ENCODE measurements at places on chromosomes 2 and 18.

- no peak for DNase-seq
Measured at GRCh38 chr2:190563646-190564045, 29.1 kb upstream of the NEMP2 start.

DNA sequence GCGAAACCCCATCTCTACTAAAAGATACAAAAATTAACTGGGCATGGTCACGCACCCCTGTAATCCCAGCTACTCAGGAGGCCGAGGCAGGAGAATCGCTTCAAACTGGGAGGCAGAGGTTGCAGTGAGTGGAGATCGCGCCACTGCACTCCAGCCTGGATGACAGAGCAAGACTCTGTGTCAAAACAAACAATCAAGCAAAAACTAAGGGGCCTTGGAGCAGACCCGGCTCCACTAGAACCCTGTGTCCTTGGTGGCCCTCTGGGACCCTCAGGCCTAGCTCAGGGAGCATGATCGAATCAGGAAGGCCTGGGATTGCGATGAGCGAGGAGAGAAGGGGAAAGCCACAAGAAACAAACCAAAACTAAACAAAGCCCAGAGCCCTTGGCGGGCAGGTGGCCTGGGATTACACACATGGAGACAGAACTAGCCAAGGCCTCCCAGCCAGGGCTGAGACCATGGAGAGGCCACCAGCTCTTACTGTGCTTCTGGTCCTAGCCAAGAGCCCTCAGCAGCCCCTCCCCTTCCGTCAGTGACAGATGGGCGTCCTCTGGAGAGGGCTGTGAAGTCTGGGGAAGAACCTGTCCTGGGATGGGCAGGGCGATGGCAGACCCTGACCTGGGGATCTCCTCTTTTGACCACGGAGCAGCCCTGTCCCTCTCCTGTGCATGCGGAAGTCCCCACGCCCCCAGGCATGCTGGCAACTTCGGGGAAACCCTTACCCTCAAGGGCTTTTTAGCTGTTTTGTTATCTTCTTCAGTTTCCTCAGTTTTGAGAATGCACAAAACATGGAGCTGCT is 27.4 kb upstream of the CATIP start:
- DNase-seq, result no peak

GRCh38 chr2:41413813-41414485 is 633.9 kb upstream of the PKDCC start:
- no peak for DNase-seq

- no peak for DNase-seq
Measured at GRCh38 chr18:13267431-13267873, 48.9 kb downstream of the LDLRAD4 start.

- peak; percentile 14 for DNase-seq
Measured at GRCh38 chr18:69383186-69383585, 17.5 kb upstream of the DOK6 start.

GRCh38 chr2:233063269-233063975 is 3.3 kb downstream of the INPP5D start:
- no peak for DNase-seq

- no peak for DNase-seq
Measured at GRCh38 chr2:176503776-176504175, 234.5 kb downstream of the MTX2 start.

DNA sequence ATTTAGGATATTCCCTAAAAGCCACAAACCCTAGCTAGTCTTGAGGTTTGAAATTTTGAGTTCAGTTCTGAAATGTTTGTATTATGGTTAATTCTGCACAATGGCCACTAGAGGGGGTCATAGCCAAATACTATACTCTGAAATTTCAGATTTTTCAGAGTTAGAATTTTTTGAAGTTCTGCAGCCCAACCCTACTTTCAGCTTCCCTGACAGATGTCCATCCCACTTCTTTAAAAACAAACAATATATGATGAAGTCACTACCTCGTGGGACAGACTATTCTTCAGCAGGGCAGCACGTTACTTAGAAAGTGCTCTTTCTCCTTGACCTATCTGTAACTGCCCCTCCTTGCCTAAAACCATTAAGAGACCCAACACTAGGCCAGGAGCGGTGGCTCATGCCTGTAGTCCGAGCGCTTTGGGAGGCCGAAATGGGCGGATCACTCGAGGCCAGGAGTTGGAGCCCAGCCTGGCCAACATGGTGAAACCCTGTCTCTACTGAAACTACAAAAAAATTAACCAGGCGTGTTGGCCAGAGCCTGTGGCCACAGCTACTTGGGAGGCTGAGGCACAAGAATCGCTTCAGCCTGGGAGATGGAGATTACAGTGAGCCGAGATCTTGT is 48.2 kb upstream of the PAPOLG start:
- DNase-seq, result peak; percentile 31

DNA sequence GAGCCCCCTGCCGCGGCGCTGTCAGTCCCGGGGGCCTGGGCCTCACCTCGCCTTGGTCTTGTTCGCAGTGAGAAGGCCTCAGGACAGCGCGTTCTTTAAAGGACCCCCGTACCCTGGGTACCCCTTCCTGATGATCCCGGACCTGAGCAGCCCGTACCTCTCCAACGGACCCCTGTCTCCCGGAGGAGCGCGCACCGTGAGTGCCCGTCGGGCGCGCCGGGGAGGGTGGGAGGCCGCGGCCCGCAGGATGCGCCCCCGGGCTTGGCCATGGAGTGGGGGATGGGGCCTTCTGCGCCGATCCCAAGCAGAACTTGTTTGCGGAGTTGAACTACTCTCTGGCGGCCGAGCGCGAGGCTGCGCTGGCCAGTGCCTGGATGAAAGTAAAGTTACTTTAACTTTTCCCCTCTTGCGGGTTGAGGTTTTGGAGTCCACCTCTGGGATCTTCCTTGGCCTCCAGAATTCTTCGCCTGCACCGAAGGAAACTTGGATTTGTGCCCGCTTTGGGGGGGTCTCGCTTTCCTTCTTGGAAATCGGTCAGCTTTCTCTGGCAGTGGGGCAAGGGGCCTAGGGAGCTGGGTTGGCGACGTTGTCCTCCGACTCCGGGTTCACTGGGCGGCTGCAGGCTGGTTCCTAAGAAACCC is 1.2 kb downstream of the TCF7L1 start:
- DNase-seq, result peak; percentile 64

DNA sequence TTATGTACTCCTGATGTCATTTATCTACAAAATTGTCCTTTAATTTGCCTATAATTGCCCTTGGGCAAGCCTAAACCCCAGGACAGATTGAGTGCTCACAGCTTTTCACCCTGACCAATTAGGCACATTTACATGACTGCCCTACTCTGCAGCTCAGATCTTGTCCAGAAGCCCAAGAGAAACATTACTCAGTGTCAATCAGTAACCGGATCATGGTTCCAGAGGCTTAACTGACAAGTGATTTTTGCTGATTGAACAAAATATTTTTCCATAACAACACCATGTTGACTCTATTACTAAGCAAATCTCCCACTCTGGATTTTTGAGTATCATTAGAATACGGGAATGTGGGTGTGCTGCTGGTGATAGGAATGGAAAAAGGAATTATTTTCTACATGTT is 465.4 kb upstream of the TNP1 start:
- DNase-seq, result no peak

- no peak for DNase-seq
Measured at GRCh38 chr2:197183355-197183754, 127.2 kb downstream of the ANKRD44 start.

DNA sequence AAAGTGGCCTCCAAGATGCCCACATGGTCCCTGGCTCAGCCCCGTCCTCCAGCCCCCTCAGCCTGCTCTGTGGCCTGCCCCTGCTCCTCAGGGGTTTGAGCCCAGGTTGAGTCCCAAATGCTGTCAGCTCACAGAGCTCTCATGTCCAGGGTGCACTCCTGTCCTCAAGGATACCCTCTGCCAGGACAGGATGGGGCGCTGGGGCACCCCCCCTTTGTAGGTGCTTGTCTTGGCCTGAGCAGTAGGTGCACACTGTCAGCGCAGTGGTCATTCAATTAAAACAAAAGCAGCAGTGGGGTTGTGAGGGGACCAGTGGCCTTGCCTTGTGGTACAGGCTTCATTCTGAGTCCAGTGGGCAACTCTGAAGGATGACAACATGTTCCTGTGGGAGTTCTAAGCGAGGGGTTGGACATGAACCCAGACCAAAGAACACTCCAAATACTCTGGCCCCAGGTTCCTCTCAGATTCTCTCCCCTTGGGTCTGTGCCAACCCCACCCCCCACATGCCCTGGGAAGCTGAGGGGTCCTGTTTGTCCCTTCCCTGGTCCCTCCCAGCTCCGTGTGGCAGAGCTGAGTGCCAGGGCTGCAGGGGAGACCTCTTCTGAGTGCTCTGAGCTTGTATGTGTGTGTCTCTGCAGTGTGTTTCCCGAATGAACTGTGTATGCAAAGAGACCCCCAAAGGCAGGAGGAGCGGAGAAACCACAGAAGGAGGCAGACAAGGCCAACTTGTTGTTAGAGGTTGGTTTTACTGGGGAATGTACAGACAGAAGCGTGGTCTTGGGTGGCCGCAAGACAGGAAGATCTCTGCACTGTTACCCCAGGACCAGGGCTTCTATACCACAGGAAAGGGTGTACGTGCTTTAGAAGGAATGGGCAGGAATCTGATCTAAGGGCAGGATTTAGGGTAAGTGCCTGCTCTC is 155.6 kb upstream of the HS6ST1 start:
- no peak for DNase-seq

DNA sequence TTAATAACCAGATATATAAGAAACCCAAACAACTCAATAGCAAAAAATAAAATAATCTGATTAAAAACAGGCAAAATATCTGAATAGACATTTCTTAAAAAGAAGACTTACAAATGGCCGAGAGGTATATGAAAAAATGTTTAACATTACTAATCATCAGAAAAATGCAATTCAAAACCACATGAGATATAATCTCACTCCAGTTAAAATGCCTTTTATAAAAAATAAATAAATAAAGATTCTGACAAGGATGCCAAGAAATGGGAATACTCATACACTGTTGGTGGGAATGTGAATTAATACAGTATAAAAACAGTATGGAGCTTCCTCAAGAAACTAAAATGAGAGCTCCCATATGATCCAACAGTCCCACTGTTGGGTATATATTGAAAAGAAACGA is 33.9 kb upstream of the BMP10 start:
- no peak for DNase-seq

DNA sequence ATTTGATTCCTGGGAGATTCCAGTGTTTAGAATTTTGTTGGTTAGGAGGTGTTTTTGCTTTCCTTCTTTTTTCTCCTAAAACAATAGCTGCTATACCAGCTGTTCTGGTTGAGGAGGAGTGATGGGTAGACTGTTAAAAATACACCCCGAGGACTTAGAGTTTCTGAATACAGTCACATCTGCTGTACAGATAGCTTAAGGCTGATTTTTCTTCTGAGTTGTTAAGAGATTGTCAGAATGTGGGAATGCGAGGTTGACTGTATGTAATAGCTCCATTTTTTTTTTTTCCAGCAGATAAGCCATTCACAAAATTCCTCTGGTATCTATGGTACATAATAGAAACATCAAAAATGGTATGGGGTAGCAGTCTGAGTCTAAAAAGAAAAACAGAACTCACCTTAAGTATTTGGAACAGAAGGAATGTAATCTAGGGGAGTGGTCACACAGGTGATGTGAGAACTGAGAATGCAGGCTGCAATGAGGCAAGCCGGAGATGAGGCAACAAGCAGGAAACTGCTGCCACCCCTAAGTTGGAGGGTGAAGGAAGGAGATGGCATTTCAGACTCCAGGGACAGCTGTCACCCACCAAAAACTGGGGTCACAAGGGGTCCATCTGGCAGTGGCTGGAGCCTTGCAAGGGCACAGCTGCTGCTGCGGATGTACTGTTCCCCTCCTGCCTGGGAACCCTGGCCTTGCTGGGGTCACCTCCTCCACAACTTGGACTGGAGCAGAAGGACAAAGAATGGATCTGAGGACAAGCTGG is 2.4 kb downstream of the DGKD start:
- DNase-seq, result no peak

DNA sequence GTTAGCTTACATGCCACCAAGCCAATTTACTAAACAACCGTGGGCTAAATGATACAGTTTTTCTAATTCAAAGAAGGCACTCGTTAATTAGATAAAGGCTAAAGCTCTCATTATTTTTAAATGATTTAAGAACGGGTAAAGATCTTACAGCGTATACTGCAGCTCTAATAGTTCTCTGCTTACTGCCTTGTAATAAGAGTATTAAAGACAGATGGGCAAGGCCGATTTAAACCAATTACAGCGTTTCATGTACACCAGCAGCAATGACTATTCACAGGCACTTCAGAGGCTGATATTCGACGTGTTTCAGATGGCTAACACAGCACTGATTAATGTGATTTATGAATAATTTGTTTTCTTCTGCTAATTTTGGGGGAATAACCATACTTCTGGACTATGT is 259.3 kb downstream of the ZNF407 start:
- DNase-seq, result no peak

GRCh38 chr2:161004379-161004778 is 155.8 kb upstream of the TANK start:
- DNase-seq, result peak; percentile 34

GRCh38 chr2:202267495-202267894 is 1.9 kb downstream of the NOP58 start:
- no peak for DNase-seq

- DNase-seq, result peak; percentile 73
Measured at GRCh38 chr18:62128157-62128556, 58.7 kb downstream of the PIGN start.

GRCh38 chr2:72211350-72211749 is 63.7 kb upstream of the CYP26B1 start:
- peak; percentile 61 for DNase-seq

DNA sequence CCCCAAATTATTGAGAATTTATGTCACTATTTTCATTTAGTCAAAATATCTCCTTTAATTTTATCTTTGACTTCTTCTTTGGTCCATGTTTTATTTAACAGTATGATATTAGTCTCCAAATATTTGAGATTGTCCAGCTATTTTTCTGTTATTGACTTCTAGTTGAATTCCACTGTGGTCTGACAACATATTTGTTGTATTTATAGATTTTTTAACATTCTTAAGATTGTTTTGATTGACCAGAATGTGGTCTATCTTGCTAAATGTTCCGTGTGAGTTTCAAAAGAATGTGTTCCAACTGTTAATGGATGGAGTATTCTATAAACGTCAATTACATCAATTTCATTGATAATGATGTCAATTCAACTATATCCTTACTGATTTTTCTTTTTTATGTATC is 1452.1 kb downstream of the SUCLG1 start:
- DNase-seq, result peak; percentile 57

DNA sequence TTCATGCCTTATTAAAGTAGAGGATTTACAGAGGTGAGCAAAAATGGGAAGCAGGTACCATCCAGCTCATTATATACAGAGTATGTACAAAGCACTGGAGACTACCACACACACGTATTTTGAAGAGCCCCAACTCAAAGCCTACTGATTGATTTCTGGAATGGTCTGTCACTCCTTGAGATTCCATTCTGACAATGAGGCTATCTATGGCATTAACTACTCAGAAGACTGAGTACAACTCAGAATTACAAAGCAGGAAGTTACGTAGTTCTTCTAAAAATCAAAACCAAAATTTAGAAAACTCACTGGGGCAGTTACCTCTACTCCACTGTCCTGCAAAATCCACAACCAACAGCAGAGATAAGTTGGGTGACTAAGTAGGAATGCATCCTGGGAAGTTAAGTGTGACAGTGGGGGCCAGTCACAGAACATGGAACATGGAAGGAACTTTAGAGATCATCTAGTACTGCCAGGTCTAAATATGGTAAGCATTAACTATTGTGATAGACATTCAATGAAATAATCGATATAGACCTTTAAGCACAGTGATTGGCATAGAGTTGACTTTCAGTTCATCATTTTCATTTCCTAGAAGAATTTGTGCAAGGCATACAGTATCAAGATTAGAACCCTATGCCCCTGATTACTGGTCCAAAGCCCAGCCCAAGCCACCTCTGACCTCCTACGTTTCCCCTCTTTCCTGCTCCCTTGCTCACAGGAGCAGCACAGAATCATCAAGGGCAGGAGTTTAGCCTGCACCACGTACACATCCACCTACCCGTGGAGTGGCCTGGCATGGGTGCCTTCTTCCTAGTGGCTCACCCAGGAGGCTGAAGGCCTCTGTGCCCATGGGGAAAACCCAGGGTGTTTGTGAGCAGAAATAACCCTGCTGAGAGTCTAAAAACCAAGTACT is 80.1 kb upstream of the FOSL2 start:
- DNase-seq, result no peak
